HepG2 (cell line): ENCODE measurements at places on chromosomes 5 and 9. TPM values are rescaled to one million over a fixed set of nuclear protein-coding genes. Genes with fewer than 3 reads are reported as not detected.

GIN1 gene
- 7.7 and 9.5 TPM in 2 replicates for total RNA-seq

IFNA2 gene
- total RNA-seq, result not detected in 2 replicates

NME5 gene
- total RNA-seq, result 0.18 and 0.39 TPM in 2 replicates

- no peak for DNase-seq
These were observed 4.1 kb downstream of the IL4 start for GRCh38 chr5:132677682-132678400.

- DNase-seq, result no peak
These were observed 302.4 kb upstream of the FAM174A start for GRCh38 chr5:100232736-100233135.

DNA sequence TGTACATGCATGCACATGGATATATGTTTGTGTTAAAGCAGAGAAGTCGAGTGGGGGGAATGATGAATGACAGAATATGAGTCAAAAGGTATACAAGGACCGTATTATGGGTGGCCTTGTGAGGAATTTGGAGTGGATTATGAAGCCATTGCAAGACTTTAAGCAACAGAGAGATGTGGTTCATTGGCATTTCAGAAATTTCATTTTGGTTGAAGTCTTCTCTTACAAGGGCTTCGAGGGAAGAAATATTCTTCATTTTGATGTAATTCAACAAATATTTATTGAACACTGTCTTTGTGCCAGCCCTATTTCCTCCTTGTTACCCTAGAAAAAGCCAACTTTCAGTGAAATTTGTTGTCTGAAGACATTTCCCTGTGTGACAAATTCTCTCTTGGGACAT lies 83.9 kb upstream of the SLCO6A1 start:
- no peak for DNase-seq

DNA sequence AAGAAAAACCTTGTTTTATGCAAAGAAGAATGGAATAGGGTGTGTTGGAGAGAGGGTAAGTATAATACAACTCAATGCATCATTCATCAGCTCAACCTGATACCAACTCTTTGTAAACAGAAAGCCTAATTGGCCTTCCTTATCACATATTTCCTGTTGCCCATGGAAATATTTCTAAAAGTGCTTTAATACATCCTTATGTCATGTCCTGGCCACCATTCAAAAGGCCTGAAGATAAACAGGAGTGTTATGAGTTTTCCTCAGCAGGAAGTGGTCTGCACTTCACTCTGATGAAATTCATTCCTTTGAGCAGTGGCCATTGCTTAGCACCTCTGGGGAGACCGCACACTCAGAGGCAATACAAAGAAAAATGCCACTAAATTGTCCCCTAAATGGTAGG lies 511.2 kb downstream of the SEMA5A start:
- DNase-seq, result no peak
